Fibroblast of skin of right quadriceps (primary cell): ENCODE measurements at places on chromosomes 13 and 19.

- DNase-seq, result no peak
Measured at GRCh38 chr13:66322936-66323335, 907.2 kb downstream of the PCDH9 start.

DNA sequence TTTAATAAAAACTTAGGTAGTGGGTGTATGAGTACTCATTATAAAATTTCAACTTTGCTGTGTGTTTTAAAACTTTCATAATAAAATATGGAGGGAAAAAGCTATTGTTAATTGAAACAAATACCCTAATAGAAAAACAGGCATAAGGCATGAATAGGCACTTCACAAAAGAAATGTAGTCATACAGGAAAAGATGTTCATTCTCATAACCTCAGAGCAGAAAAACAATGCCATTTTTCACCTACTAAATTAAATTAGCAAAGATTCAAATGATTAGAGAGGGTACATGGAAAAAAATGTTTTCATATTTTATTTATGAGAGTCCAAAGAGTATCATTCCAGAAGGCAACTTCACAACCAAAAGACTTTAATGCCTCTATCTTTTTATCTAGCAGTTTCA lies 20.6 kb upstream of the ELF1 start:
- no peak for DNase-seq

GRCh38 chr19:52536448-52536800 lies 9.0 kb downstream of the ZNF808 start:
- DNase-seq, result no peak

DNA sequence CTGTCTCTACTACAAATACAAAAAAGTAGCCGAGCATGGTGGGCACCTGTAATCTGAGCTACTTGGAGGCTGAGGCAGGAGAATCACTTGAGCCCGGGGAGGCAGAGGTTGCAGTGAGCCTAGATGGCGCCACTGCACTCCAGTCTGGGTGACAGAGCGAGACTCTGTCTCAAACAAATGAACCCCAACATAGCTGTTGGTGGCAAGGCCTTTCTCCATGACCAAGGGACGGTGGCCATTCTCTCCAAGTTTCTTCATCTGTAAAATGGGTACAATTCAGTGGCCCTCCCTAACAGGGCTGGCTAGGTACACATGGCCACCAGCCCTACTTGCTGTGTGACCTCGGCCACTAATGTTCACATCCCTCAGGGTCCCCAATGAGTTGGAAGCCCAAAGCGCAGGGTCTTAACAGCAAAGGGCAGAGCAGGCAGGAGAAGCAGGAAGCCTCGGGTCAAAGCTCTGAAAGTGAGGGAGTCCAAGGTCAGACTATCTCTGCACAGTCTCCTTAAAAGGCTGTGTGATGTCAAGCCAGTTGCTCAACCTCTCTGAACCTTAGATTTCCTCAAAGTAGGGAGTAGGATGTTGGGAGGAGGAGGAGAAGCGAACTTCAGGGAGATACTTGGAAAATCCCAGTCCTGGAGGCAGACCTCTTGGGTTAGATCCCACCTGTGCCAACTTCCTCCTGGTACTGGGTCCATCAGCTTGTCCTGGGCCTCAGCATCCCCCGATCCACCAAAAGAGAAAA lies 2.7 kb downstream of the JUND start:
- peak; percentile 16 for DNase-seq

DNA sequence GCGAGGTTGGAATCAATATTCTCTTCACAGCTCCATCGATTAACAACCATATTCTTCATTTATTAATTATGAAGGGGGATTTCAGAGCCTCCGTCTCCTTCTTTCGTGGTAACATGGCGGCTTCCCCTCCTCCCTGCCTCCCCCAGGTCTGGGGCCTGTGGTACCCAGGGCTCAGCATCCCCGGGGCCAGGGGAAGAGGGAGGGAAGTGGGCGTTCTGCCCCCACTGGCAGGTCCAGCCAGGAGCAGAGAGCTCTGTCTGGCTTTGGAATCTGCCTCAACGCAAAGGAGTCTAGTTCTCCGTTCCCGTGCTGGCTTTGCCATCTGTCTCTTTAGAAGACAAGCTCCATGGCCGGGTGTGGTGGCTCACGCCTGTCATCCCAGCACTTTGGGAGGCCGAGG lies 37.8 kb upstream of the ONECUT3 start:
- DNase-seq, result no peak

DNA sequence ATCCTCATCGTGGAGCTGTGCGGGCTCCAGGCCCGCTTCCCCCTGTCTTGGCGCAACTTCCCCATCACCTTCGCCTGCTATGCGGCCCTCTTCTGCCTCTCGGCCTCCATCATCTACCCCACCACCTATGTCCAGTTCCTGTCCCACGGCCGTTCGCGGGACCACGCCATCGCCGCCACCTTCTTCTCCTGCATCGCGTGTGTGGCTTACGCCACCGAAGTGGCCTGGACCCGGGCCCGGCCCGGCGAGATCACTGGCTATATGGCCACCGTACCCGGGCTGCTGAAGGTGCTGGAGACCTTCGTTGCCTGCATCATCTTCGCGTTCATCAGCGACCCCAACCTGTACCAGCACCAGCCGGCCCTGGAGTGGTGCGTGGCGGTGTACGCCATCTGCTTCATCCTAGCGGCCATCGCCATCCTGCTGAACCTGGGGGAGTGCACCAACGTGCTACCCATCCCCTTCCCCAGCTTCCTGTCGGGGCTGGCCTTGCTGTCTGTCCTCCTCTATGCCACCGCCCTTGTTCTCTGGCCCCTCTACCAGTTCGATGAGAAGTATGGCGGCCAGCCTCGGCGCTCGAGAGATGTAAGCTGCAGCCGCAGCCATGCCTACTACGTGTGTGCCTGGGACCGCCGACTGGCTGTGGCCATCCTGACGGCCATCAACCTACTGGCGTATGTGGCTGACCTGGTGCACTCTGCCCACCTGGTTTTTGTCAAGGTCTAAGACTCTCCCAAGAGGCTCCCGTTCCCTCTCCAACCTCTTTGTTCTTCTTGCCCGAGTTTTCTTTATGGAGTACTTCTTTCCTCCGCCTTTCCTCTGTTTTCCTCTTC lies 6.3 kb downstream of the MYADM start:
- no peak for DNase-seq

DNA sequence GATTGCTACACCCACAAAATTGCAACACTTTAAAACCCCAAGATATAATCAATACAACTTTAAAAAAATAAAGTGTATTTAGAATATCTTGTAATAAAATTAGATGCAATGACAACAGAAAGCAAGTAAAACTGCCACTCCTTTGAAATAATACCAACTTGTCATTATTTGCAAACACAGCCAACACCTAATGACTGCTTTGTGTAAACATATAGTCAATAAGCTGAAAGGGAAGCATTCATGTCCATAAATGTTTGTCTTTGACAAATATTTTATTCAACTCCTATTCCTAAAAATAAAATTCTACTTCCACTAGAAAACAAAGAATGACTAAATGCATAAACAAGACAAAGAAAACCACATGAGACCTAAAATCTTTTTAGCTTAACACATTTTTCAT lies 6.6 kb downstream of the SMAD9 start:
- DNase-seq, result no peak

- peak; percentile 67 for DNase-seq
Measured at GRCh38 chr13:75550159-75550567, 572 bp downstream of the UCHL3 start.

GRCh38 chr13:113630804-113631203 lies 27.2 kb downstream of the ATP4B start:
- no peak for DNase-seq

DNA sequence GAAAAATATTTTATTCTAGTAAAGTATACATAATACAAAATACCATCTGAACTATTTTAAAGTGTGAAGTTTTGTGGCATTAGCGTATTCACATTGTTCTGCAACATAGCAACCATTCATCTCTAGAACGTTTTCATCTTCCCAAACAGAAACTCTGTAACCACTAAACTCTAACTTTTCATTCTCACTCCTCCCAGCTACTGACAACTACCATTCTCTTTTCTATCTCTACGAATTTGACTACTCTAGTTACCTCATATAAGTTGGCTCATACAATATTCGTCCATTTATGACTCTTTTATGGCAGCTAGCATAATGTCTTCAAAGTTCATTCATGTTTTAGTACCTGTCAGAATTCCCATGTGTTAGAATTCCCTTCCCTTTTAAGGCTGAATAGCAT lies 150.5 kb upstream of the MIR17HG start:
- DNase-seq, result no peak

- no peak for DNase-seq
Measured at GRCh38 chr19:310781-311496, 19.7 kb upstream of the PLPP2 start.

DNA sequence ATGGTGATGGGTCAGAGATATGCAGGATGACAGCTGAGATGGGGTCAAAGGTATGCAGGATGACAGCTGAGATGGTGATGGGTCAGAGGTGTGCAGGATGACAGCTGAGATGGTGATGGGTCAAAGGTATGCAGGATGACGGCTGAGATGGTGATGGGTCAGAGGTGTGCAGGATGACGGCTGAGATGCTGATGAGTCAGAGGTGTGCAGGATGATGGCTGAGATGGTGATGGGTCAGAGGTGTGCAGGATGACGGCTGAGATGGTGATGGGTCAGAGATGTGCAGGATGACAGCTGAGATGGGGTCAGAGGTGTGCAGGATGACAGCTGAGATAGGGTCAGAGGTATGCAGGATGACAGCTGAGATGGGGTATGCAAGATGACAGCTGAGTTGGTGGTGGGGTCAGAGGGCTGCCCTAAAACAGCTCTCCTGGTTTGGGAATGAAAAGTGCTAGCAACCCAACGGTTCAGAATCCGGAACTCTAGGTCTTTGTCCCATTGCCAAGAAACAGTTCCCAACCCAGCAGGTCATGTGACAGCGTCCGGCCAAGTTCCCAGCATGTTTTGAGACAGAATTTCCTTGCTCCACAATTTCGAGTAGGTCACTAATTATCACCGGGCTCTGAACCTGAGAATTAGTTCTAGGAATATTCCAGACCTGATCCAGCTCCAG lies 3.2 kb downstream of the SELENOW start:
- no peak for DNase-seq

DNA sequence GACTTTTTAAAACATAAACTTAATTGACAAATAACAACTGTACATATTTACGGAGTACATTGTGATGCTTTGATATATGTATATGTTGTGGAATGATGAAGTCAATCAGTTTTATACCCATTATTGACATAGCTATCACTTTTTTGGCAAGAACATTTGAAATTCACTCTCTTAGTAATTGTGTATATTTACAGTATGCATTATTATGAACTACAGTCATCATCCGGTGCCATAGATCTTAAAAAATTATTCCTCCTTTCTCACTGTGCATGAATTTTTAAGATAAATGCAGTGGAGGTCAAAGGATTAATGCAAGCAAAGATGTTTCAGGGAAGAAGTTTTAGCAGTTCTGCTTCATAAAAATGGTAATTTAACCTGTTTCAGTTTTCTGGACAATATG lies 8.0 kb upstream of the VN1R4 start:
- DNase-seq, result no peak

DNA sequence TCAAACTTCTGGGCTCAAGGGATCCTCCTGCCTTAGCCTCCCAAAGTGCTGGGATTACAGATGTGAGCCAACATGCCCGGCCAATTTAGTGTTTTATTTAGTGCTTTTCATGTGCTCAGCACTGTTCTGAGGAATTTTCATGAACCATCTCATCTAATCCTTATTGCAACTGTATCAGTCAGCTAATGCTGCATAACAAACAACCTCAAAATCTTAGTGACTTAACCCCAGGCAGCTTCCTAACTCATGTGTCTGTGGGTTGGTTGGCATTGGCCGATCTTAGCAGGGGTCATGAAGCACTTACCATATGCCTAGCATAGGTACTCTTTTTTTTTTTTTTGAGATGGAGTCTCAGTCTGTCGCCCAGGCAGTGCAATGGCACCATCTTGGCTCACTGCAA lies 6.2 kb upstream of the SDHAF1 start:
- no peak for DNase-seq

- DNase-seq, result no peak
Measured at GRCh38 chr19:48020686-48021085, 23.2 kb downstream of the CABP5 start.

GRCh38 chr13:22893204-22893603 lies 287.6 kb upstream of the SGCG start:
- DNase-seq, result no peak

DNA sequence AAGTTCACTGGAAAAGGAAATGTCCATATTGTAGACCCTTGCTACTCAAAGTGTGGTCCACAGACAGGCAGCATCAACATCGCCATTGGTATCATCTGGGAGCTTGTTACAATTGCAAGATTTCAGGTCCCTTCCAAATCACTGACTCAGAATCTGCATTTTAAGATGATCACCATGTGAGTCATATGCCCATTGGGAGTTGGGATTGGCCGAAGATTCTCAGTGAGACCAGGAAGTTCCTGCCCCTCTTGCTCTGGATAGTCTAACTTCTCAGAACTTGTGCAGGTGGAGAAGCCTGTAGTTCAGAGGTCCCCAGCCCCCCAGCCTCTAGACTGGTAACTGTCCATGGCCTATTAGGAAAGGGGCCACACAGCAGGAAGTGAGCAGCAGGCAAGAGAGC lies 48.9 kb upstream of the URAD start:
- DNase-seq, result no peak

DNA sequence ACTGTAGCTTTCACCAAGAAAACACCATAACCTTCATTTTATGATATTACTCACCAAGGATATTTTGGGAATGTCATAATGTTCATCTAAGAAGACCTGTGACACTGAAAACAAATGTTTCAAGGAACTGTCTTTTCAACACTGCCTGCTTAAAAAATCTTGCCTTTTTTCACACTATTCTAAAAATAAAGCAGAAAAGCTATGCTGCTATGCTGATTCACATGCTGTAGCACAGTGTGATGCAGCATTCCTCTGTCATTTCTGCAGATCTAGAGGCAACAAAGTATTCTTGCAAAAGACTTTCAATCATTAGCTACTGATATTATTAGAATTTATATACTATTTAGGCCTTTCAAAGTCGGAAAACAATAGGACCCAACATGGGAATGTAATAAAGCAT lies 525.7 kb downstream of the UQCRFS1 start:
- DNase-seq, result no peak

DNA sequence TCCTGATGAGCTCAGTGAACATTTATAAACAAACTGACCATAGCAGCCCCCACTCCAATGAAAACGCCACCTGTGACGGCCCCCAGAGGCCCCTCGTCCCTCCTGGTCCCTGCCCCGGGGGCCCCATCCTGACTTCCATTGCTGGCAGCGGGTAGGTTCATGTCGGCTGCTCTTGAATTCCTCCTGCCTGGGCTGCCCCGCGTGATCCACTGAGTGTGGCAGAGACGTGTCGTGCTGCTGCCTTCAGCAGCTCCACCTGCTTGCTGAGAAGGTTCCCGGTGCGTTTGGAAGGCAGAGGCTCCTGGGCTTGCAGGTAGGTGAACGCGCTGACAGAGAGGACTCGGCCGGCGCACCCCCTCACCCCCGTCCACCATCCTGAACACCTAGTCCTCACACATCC lies 11.6 kb downstream of the C2CD4C start:
- DNase-seq, result no peak

- DNase-seq, result no peak
Measured at GRCh38 chr19:33456845-33457220, 64.8 kb downstream of the PEPD start.

DNA sequence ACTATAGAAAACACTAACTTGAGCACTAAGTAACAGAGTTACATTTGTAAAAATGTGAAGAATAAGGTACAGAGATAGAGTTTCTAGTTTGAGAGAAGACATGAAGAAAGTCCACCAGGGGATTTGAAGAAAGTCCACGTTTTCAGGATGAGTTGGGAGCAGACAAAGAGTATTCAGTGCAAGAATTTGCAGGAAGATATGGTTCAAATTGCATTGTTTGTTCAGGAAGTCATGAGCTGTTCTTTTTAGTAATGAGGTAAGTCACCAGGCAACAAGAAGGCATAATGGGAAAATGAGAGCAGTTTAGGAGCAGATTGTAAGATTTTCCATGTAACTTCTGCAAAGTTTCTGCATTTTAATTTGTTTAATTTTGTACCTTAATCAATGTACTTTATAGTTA lies 618.0 kb downstream of the DACH1 start:
- DNase-seq, result no peak
